B cell (primary cell): ENCODE measurements at places on chromosomes 2 and 18.
A peak's percentile ranks its signal among the peaks of the same experiment; 100 is the strongest.

DNA sequence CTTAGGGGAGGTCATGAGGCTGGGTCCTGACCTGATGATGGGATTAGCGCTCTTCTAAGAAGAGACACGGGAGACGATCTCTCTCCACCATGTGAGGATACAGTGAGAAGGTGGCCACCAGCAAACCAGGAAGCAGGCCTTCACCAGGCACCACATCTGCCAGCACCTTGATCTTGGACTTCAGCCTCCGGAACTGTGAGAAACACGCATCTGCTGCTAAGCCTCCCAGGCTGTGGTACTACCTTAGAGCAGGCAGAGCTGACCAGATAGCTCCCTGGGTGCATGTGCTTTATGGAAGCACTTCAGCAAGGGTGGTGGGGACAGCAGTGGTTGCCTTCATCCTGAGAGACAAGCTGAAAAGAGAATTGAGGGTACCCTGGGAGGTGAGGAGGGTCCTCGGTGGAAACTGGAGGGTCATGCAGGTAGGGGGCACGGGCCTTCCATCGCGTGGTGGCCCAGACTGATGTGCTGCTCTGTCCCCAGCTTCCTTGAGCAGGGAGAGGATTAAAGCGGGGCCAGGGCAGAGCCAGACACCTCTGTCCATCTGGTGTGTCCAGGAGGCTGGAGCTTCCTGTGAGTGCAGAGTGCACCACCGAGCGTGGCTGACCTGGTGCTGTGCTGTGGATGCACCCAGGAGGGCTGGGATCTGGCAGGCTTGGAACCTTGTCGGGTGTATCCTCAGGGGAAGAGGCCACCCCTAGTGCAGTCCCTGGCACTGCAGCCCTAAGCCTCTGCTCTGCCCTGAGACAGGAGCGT, 42.9 kb upstream of the HS6ST1 start:
- DNase-seq: no peak

- DNase-seq: no peak
Observed at GRCh38 chr18:29962579-29962978, 1080.0 kb downstream of the DSC3 start.

- peak; percentile 16 for DNase-seq
Observed at GRCh38 chr2:226916669-226917068, 80.8 kb downstream of the RHBDD1 start.

GRCh38 chr2:30577151-30577550, 130.1 kb downstream of the LCLAT1 start:
- DNase-seq: no peak

- DNase-seq: no peak
Observed at GRCh38 chr18:6382963-6383362, 31.7 kb downstream of the L3MBTL4 start.

GRCh38 chr2:235642446-235643098, 148.7 kb downstream of the AGAP1 start:
- no peak for DNase-seq
